Smooth muscle cell of the pulmonary artery (primary cell): ENCODE measurements at places on chromosomes 2 and 18. TPM values are rescaled to one million over a fixed set of nuclear protein-coding genes. Genes with fewer than 3 reads are reported as not detected.

The PELI1 gene
- 11.1 and 14.1 TPM in 2 replicates for total RNA-seq

The TEX44 gene
- total RNA-seq = not detected in 2 replicates

The HOXD12 gene
- not detected in 2 replicates for total RNA-seq

The FAM228A gene
- total RNA-seq = 0.72 and 3.2 TPM in 2 replicates

The COLEC12 gene
- total RNA-seq = 16.2 and 21.1 TPM in 2 replicates

The IL1RN gene
- total RNA-seq = not detected in 2 replicates
